ENCODE measurements at places on chromosomes 1 and 21. TPM values are rescaled to one million over a fixed set of nuclear protein-coding genes. Genes with fewer than 3 reads are reported as not detected.

DNA sequence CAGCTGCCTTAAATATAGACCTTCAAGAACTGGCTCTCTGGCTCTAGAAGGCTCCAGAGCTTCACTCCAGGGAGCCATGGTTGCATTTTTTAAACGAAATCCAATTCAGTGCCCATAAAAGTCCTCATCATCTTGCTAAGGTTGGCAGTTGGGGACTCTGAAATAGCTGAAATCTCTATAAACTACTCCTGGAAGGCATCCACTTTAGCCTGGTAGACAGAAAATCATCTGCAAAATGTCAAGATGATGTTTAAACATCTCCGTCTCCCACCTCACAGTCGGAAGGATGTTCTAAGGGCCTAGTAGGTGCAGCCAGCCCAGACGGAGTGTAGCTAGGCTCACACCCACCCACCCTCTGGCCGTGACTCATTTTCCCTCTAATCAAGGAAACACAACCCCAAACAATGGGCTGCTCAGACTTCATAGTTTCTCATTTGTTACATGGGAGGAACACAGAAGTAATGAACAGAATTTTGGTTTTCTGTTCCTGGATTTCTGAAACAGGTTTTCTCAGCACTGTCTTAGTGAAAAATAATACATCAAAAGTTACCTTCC, 235.4 kb upstream of the KAZN start:
- peak; percentile 74 for DNase-seq

- DNase-seq = no peak
These were observed 126.8 kb downstream of the RGS21 start for GRCh38 chr1:192443616-192444015.

DNA sequence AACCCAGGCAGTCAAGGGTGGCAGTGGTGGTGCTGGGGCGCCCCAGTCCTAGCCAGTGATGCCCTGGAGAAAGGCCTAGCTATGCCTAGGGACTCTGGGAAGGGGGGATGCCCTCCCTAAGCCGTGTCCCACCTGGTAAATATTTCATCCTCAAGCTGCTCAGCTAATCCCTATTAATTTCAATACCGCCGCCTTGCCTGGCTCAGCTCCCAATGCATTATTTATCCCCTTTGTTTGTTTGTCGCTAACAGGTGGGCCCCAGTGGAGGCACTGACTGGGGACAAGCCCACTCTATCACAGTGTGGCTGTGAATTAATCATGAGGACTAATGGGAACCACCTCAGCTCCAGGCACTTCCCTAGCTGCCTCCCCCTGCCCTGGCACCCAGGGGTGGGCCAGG, 22.5 kb downstream of the DMAP1 start:
- no peak for DNase-seq

GRCh38 chr21:42544544-42544943, 30.9 kb downstream of the SLC37A1 start:
- no peak for DNase-seq

LAD1 gene
- total RNA-seq = 0.17 TPM

OR6K3 gene
- not detected for total RNA-seq

LMX1A gene
- total RNA-seq = not detected

DNA sequence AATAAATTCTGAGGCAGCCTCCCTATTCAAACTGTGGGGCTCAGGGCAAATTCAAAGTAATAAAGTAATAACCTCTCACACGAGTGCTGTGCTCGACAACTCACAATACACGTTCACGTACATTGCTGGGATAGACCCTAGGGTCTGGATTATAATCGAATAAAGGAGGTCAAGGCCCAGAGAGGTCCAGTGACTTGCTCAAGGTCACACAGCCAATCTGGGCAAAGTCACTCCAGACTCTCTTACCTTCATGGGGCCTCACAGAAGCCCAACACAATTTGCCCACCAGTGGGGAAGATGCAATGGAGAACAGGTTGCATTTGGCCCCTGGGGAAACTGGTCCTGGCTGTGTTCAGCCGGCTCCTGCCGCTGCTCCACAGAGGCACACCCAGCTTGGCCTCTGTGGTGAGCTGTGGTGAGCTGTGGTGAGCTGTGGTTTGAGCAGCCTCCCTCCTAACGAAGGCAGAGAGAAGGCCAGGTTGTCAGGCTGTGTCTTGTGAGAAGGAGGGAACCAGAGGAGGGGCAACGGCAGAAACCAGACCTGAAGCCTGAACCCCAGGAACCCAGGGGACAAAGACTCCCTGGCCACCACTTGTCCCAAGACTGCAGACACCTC, 35.1 kb downstream of the NUAK2 start:
- DNase-seq = no peak

OR6F1 gene
- not detected for total RNA-seq

DNA sequence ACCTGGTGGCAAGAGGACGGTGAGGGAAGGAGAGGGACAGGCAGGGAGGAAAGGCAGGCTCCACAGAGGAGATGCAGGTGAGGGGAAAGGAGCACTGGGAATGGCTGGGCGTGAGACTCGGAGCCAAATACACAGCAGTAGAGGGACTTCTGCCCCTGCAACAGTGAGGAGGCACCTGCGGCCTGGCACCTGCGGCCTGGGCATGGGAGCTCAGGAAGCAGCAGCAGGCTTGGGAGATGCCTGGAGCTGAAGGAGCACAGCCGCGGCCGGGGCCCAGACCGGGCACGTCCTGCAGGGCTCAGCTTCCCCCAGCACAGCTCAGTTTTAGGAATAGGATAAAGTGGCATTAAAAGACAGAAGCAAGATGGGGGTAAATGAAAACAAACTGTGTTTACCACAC, 20.9 kb upstream of the TSPEAR start:
- no peak for DNase-seq

DNA sequence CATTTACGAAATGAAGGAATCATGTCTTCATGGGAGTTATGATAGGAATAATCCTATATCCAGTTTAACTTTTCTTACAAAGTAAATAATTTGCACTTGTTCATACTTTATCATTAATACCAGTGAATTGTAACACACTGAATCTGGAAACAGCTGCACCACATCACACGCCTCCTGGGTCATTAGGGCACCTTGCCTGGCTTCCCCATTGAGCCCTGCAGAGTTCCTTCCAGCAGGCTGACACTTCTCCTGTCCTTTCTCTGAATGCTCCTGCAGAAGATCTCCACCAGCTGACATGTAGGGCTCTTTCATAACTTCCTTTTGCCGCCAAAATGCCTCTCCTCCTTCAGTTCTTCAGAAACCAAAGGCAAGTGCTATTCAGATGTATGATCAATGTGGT, 201.1 kb downstream of the DAB1 start:
- DNase-seq = no peak

DNA sequence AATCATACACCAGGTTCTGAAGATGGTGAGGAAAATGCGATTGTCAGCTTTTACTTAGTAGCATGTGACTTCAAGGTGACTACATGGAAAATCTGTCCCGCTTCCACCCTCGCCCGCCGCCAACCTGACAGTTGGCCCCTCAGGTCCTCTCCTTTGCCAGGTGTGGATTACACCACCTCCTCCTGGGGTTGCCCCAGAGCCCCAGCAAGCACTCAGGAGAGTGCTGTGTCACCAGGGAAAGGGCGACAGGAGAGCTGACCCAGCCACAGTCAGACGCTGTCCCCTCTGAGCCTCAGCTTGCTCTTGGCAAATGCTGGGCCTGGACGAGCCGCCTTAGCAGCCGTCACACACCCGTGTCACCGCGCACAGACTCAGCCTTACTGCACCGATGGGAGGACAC, 17.9 kb downstream of the PTTG1IP start:
- DNase-seq = no peak

- no peak for DNase-seq
These were observed 47.6 kb downstream of the PEX14 start for GRCh38 chr1:10522322-10522860.

DNA sequence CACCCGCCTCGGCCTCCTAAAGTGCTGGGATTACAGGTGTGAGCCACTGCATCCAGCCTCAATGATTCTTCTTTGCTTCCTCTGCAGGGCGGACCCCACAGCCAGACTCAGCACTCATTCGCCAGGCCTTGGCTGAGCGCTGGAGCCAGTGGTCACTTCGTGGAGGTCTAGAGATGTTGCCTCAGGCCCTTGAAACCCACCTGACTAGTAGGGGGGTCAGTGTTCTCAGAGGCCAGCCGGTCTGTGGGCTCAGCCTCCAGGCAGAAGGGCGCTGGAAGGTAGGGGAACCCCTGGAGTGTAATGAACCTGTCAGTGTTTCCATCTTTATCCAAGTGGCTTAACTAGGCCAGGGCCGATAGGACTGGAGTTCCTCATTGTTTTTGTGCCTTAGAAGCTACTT, 2.7 kb downstream of the PPOX start:
- DNase-seq = no peak

LYPD8 gene
- total RNA-seq = not detected

DNA sequence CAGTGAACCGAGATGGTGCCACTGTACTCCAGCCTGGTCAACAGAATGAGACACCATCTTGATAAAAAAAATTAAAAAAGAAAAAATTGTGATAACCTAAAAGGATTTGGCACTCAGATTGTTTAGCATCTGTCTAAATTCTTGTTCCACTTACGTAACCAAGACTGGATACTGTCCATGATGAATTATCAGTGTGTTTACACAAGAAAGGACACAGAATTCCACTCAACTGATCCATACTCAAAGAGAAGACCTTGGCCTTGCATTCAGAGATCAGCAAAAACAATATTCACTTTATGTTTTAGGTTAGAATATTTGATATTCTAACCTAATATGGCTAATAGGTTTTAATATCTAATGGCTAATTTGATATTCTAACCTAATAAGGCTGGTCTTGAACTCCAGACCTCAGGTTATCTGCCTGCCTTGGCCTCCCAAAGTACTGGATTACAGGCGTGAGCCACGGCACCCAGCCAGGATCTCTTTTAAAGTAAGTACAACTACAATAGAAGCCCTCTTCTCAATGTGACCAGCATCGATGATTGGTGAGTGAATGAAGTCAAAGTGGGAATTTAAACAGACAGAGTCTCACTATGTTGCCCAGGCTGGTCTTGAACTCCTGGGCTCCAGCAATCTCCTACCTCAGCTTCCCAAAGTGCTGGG, 43.1 kb upstream of the COX20 start:
- no peak for DNase-seq

DNA sequence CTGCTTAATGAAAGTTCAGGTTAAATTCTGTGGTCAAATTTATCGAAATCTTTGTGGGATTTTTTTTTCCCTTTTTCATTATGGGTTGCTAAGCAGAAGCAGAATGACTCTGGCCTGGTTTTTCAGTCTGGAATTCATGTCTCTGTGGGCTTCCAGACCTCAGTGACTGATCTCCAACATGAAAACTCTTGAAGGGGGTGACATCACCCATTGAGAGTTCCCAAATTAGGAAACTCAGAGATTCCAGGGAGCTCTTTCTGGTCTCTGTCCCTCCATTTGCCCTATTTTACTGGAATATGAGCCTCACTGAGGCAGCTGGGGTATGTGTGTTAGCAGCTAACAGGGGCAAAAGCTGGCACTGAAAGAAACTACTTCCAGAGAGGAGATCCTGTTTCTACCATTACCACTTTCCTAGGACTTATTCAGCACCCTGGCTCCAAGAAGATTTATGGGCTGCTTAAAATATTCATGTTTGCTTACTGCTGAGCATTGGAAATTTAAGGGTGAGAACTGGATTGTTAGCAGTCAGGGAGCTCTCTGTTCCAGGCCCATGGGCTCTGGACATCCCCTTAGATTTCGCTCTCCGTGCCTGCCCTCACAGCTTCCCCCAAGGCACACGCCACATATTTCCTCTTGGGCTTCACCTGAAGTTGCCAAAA, 203.4 kb upstream of the SPAG17 start:
- DNase-seq = no peak

DNA sequence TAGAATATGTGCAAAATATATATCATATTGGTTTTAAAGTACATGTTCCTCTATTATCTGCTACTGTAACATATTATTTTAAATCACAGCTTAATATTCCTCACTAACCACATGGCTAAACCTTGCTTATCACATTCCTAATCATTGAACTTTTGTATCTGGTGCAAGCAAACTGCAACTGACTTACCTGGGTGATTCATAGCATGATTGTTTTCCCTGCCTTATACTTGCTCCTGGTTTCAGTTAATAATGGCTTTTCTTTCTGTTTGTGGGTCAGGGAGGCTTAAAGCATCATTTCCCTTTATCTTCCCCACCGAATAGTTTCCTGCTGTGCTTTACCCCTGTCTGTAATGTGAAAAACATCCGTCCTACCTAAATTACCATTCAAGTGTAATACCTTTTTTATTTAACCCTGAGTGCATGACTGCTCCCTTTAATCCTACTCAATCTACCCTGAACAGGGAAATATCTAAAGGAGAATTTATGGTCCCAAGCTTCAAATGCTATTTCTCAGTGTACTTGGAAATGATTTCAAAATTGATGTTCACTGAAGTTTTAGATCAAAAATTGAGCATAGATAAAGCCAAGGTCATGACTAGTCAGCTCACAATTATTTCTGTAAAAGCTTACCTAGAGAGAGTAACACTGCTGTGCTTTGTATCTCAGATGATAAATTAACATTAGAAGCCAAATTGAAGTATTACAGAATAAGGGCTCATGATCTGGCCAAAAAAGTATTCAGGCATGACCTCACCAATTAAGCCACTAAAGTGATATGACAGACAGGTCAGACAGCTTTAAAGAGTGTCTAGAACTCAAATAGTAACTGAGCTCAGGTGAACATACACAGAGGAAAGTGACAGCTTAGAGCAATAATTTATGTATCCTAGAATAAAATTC, 507.1 kb downstream of the BRINP3 start:
- DNase-seq = no peak

DNA sequence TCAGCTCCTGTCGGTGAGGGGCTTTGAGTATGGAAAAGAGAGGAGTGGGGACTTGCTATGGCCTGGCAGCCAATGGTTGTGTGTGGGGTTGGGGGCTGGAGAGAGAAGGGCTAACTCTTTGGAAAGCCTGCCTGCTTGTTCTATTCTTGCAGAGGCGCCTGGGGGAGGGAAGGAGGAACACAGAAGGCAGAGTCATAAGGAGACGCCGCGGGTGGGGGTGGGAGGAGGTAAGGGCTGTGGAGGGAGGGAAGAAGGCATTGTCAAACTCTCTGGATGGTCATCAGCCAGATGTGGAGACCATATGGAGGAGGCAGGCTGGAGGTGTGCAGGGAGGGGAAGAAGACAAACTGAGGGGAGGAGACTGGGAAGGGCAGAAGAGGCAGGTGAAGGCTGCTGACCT, 70.0 kb downstream of the PLXNA2 start:
- no peak for DNase-seq

SLC1A7 gene
- 0.69 TPM for total RNA-seq

DNA sequence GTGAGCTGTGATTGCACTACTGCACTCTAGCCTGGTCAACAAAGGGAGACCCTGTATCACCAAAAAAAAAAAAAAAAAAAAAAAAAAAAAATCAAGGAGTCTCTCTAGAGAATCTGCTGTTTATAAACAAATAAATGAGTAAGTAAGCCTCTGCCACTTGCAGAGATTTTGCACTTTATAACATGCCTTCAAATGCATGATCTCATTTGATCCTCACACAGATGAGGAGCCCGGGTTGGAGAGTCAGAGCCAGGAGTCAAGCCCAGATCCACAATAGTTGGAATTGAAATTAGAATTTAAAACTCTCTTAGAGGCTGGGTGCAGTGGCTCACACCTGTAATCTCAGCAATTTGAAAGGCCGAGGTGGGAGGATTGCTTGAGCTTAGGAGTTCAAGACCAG, 4.0 kb downstream of the PRELP start:
- no peak for DNase-seq

CYP4A11 gene
- total RNA-seq = not detected

YOD1 gene
- total RNA-seq = 6.5 TPM
